Natural killer cell (primary cell): ENCODE measurements at places on chromosomes 7 and 10. TPM values are rescaled to one million over a fixed set of nuclear protein-coding genes. Genes with fewer than 3 reads are reported as not detected.

FOXI2 gene
- not detected for total RNA-seq

NRP1 gene
- 0.16 TPM for total RNA-seq

DNA sequence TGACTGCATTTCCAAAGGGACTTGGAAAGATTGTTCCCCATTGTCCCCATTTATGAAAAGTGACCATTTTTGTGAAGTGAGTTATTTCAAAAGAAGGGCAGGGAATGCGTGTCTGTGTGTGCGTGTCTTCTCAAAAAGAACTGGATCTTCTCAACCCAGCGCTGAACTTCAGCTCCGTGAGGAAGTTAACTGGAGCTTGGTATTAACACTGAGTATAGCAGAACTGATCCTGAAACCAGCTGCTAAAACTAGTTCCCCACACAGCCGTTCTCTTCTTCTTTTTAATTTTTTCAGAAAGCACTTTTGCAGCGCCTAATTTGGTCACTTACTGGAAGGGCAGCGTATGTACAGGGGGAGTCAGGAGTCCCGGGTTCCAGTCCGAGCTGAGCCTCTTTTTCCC is 45.8 kb upstream of the PLEKHA1 start:
- peaks cover 2% of the 10 kb centered on the region for H3K27me3 ChIP-seq
- no peaks in the 10 kb centered on the region for H3K4me1 ChIP-seq
- H3K36me3 ChIP-seq: no peaks in the 10 kb centered on the region

TAS2R5 gene
- total RNA-seq: 0.75 TPM

DNA sequence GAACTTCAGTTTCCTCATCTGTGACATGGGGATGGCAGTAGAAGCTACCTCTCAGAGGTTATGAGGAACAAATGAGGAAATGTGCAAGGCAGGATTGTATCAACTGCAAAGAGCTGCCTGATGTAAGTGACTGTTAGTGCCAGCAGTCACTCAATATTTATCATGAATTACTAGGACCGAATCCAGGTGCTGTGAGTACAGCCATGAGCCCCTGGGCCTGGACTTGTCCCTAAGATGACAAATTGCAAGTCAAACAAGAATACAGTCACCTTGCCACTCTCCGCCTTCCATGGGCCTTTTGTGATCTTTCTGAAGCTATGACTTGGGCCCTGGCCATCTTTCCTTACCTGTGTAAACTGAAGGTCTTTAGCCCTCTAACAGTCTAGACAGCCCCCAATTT is 27.7 kb upstream of the TLX1 start:
- H3K27ac ChIP-seq: no peak overlapping the region
- DNase-seq: no peak
- H3K4me3 ChIP-seq: no peak overlapping the region
- H3K27me3 ChIP-seq: no peaks in the 10 kb centered on the region
- H3K4me1 ChIP-seq: no peaks in the 10 kb centered on the region

DNA sequence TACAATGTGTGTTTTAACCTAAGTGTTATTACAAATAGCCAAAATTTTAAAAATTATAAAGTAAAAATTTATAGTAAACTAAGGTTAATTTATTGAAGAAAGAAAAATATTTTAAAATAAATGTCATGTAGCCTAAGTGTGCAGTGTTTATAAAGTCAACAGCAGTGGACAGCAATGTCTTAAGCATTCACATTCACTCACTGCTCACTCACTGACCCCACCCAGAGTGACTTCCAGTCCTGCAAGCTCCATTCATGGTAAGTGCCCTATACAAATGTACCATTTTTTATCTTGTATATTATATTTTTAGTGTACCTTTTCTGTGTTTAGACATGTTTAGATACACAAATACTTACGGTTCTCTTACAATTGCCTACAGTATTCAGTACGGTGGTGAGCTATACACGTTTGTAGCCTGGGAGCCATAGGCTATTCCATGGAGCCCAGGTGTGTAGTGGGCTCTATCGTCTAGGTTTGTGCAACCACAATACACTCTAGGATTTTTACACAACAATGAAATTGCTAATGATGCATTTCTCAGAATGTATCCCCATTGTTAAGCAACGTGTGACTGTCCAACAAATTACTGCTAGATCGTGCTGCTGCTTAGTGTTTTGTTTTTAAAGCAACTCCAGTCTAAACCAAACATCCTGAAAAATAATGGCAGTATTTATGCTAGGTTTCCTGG is 108.9 kb upstream of the NAMPT start:
- H3K4me3 ChIP-seq: no peak overlapping the region
- no peaks in the 10 kb centered on the region for H3K36me3 ChIP-seq
- DNase-seq: no peak

WDFY4 gene
- 1.7 TPM for total RNA-seq

DNA sequence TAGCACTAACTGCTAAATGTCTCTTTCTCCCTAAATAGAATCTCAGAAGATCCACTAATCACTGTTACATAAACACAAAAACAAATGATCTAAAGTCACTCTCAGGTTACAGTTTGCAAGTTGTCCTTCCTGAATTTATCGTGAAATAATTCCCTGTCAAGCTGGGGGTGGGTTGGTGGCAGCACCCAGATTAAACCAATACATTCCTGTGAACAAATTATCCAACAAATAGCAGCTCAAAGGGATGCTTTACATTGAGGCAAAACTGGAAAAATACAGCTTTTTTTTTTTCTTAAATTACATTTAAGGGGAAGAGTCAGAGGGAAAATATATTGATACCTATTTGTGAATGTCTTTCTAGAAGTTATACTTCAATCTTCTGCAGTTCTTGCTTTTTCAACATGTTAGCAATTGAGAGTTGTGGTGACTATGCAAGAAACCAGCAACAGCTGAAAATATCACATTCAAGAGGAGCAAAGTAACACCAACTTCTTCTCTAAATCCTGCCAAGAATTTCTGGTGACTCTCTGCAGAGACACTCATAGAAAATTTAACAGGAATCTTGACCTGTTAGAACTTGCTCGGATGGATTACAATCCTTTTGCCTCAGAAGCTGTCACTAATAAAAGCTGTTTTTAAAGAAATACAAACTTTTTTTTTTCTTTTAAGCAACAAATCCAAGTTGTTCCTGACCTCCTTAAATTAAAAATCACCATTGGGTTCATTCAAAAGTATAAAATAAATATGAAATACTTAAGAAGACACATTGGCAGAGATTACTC is 18.9 kb downstream of the LMOD2 start:
- no peak overlapping the region for H3K4me3 ChIP-seq
- no peak overlapping the region for H3K27ac ChIP-seq
- no peak for DNase-seq
- no peaks in the 10 kb centered on the region for H3K4me1 ChIP-seq
- no peaks in the 10 kb centered on the region for H3K27me3 ChIP-seq

DNA sequence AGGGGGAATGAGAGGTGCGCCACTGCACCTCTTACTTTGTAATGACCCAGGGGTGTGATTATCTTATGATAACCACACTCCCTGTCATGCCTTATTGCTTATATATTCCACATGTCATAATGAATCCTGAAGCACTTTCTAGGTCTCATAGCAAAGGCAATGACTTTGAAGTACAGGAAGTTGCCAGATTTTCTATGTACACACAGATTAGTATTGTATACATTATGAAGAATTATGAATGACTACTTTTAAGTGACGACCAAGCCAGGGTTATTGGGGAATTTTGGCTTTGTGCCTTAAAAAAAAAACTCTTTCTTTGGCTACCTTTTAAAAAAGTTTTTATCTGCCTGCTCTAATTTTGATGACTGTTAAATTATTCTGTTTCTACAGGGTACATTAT is 269.6 kb downstream of the MDFIC start:
- H3K27me3 ChIP-seq: no peaks in the 10 kb centered on the region
- DNase-seq: no peak
- no peaks in the 10 kb centered on the region for H3K4me1 ChIP-seq

DNA sequence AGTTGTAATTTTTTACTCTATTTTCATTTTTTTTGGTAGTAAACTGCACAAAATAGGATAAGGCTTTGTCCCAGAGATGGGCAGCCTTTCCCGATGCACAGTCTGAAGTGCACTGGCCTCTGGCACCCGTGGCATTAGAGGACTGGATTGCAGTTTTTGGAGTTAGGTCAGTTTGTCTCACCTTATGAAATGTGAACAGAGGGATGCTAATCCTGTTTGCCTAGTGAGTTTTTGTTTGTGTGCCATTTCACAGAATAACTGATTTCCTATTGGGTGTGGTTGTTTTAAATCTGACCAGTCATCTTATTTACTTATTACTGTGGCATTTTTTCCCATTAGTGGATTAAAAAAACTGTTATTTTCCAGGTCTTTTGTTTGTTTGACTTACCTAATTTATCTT is 109.5 kb upstream of the GATA3 start:
- no peak overlapping the region for H3K27ac ChIP-seq
- no peak for DNase-seq
- no peaks in the 10 kb centered on the region for H3K36me3 ChIP-seq
- H3K4me1 ChIP-seq: no peaks in the 10 kb centered on the region
- H3K4me3 ChIP-seq: no peak overlapping the region

GRCh38 chr10:16966991-16967865 is 150.0 kb upstream of the RSU1 start:
- DNase-seq: no peak
- H3K27me3 ChIP-seq: no peaks in the 10 kb centered on the region
- H3K4me3 ChIP-seq: no peak overlapping the region
- no peaks in the 10 kb centered on the region for H3K4me1 ChIP-seq
- no peaks in the 10 kb centered on the region for H3K36me3 ChIP-seq

SPDYE5 gene
- not detected for total RNA-seq

DNA sequence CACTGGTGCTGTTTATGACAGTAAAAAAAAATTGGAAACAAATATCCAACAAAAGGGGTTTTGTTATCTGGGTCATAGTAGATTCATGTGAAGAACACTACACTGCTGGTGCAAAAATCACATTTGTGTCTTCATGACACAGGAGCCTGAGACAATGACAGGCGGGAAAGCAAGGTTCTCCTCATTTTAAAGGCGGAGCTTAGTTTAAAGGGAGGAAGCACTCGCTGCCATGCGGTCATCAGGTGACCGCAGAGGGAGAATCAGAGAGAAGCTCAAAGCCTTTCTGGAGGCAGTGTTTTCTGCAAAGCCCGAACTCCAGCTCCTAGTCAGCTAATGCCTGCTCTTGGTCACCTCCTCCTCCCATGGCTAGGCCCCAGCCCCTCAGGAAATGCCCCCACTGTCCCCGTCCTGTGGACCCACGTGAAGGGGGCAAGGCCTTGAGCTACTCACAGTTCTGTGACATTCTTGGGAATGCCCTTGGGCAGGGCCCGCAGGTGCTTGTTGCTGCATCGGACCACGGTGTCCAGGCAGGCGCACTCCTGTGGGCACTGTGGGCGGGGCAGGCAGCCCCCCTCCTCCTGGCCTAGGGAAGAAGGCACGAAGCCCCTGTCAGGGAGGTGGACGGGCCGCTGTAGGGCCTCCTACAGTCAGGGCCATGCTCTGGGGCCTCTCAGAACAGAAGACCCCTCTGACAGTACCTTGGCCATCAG is 146.1 kb downstream of the SLIT1 start:
- H3K4me1 ChIP-seq: peaks cover 11% of the 10 kb centered on the region
- DNase-seq: no peak
- no peaks in the 10 kb centered on the region for H3K27me3 ChIP-seq
- H3K27ac ChIP-seq: no peak overlapping the region

GRCh38 chr10:59082249-59082648 is 94.2 kb upstream of the PHYHIPL start:
- no peak overlapping the region for H3K4me3 ChIP-seq
- no peaks in the 10 kb centered on the region for H3K4me1 ChIP-seq
- no peaks in the 10 kb centered on the region for H3K36me3 ChIP-seq
- no peaks in the 10 kb centered on the region for H3K27me3 ChIP-seq

DNA sequence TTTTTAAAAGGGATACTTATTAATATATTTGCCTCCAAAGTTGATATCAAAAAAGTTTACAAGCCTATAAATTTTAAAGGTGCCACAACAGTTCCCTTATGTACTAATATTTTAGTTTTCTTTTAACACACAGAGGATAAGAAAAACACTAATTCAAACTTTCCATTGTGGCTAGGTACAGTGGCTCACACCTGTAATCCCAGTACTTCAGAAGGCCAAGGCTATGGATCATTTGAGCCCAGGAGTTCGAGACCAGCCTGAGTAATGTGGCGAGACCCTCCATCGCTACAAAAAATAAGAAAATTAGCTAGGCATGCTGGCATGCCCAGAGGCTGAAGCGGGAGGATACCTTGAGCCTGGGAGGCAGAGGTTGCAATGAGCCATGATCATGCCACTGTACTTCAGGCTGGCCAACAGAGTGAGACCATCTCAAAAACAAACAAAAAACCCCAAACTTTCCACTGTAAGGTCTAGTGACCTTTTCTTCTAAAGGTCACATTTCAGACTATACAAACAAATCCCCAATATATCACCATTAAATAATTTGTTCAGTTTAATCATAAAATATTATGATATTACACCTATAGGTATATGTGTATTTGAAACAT is 107.5 kb downstream of the HBP1 start:
- no peaks in the 10 kb centered on the region for H3K27me3 ChIP-seq
- no peaks in the 10 kb centered on the region for H3K4me1 ChIP-seq
- no peak overlapping the region for H3K4me3 ChIP-seq
- H3K27ac ChIP-seq: no peak overlapping the region

PHTF2 gene
- 26.9 TPM for total RNA-seq

- no peak overlapping the region for H3K4me3 ChIP-seq
- H3K4me1 ChIP-seq: peaks cover 37% of the 10 kb centered on the region
- DNase-seq: no peak
- no peaks in the 10 kb centered on the region for H3K27me3 ChIP-seq
Observed at GRCh38 chr10:69467928-69468750, 16.9 kb downstream of the TSPAN15 start.

DNA sequence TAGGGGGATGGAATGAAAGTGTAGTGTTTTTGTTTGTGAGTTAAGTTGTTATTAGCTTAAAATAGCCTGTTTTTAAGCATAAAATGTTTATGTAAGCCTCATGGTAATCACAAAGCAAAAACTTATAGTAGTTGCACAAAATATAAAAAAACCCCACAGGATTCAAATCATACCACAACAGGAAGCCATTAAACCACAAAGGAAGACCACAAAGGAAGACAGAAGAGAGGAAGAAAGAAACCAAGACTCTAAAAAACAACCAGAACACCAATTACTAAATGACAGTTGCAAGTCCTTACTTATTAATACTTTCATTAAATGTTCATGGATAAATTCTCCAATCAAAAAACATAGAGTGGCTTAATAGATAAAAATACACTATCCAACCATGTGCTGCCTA is 63.6 kb downstream of the ANKRD7 start:
- no peaks in the 10 kb centered on the region for H3K36me3 ChIP-seq
- no peaks in the 10 kb centered on the region for H3K4me1 ChIP-seq
- peak; percentile 29 for DNase-seq
- no peak overlapping the region for H3K4me3 ChIP-seq

AEBP1 gene
- total RNA-seq: 6.4 TPM
